Cortex of kidney (tissue), 1 donor: ENCODE measurements at places on chromosomes 2 and 18.

- no peak for DNase-seq
These were observed 76.4 kb downstream of the RHOB start for GRCh38 chr2:20523073-20523798.

DNA sequence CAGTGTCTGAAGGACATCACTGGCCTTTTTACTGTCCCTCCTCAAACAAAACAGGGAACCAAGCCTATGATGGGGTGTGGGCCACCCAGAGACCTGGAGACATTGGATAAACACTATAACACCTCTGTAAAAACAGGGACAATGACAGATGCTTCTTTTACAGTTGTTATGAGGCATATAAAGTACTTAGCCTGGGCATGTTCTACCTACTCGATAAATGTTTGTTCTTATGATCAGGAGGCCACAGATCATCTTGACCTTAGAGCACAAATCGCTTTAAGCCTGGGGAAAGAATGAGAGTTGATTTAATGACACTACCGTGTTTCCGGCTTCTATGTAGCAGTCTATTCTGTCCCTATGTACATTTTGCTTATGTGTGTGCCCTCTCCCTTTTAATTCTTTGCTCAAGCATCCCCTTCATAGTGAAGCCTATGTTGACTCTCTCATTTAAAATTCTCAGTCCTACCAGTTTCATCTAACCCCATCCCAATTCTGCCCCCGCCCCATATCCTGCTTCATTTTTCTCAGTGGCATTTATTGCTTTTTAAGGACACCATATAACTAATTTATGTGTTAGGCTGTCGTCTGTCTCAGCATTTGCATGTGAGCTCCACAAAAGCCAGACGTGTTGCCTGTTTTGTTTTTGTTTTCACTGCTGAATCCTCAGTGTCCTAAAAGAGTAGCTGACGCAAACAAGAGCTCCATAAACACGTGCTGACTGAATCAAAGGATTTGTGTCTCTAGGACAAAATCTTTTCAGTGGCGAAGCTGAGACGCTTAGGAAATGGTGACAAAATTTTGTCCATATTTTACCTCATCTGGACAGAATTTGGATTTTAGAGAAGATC lies 182.3 kb upstream of the ST6GAL2 start:
- DNase-seq, result no peak

DNA sequence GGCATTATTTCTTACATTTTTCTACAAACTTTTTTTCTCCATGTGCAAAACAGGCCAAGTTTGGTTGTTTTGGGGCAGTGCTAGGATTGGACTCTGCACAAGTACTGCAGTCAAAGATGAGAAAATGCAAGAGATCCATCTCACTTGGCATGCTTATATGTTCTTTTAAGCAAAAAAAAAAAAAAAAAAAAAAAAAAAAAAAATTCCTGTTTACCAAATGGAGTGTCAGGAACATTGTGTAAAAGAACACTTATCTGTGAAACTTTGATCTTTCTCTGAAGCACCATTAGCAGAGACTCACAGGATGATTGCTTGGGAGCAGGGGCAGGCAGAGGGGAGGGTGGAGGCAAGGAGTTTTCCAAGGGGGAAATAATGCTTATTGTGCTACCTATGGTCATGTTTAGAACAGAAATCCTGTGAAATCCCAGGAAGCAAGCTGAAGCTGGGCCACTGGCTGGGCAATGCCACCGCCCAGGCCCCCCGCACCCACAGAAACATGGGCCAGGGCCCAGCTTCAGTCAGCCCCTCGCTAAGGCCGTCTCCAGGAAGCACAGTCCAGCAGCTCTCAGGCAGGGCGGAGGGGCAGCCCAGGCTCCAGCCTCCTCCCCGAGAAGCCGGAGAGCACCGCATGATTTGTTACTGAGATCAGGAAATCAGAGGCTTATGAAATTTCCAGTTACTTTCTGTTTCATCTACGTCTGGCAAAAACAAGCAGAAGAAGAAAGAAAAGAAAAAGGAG lies 229.4 kb downstream of the ZNF516 start:
- no peak for DNase-seq

DNA sequence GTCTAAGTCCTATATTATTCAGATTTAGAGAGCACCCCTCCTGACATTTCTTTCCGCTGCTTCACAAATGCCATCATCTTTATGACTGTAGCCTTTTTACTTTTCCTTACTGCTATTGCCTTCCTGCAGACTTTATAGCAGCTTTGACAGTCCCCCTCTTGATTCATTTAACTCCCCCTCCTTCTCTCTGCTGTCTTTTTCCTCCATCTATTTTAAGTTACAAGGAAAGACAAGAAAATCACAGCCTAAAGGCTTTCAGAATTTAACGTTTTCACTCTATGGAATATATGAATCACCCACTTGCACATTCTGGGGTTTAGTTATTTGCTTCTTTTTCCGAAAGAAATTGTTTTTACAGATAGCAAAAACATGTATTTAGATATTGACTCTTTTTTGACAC lies 183.4 kb upstream of the SETBP1 start:
- DNase-seq, result no peak

GRCh38 chr18:32308493-32309120 lies 118.8 kb downstream of the MEP1B start:
- no peak for DNase-seq

DNA sequence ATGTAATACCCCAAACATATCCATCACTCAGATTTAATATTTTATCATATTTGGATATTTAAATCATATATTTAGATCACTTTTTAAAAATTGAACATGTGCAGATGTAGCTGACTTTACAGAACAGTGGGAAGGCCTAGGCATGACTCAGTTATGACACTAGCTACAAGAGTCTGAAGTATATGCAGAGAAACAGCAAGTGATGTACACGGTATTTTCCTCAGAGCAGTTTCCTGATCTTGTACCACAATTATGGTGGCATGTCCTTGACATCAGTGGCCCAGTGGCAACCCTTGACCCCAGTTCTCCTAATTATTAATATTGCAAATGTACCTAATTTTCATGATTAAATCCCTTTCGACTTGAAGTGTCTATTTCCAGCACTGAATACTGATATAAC lies 28.2 kb downstream of the CDKL4 start:
- DNase-seq, result no peak

- no peak for DNase-seq
These were observed 378.2 kb downstream of the BCL11A start for GRCh38 chr2:60175290-60175689.

DNA sequence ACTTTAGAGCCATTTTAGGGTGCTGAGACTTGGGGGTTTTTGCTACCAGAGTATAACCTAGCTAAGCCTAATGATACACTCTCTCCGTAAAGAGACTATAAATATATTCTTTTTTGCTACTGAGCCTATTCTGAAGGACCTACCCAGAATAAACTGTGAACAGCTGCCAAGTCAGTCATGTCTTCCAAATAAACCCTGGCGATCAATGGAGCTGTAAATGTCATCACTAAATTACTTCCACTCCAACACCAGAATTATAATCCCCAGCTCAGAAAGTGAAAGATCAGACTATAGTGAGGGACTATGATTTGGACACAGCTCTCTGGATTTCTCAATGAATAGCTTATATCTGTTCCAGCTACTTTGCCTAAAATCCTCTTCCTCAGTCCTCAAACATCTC lies 178.9 kb downstream of the METTL4 start:
- DNase-seq, result no peak

- DNase-seq, result no peak
These were observed 11.8 kb upstream of the ATOH8 start for GRCh38 chr2:85741833-85742455.

- no peak for DNase-seq
These were observed 110.2 kb downstream of the MDH1 start for GRCh38 chr2:63698786-63699548.

DNA sequence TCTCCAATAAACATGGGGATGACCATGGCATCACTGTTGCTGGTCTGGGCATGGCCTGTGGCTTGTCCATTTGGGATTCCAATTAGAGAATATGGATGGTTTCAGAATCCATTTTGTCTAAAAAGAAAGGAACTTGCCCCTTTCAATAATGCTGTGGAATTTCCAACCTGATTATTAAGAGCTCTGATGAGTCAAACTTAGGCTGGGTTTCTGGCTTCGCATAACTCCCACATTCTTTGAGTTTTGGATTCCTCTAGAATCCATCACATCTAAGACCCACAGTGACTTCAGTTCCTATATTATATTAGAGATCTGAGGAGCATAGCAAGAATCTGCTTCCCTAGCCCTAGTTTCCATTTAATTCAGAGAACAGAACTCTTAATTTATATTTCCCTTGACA lies 531.5 kb downstream of the TNS1 start:
- no peak for DNase-seq

- no peak for DNase-seq
These were observed 121.8 kb upstream of the SMAD7 start for GRCh38 chr18:49072524-49072934.

DNA sequence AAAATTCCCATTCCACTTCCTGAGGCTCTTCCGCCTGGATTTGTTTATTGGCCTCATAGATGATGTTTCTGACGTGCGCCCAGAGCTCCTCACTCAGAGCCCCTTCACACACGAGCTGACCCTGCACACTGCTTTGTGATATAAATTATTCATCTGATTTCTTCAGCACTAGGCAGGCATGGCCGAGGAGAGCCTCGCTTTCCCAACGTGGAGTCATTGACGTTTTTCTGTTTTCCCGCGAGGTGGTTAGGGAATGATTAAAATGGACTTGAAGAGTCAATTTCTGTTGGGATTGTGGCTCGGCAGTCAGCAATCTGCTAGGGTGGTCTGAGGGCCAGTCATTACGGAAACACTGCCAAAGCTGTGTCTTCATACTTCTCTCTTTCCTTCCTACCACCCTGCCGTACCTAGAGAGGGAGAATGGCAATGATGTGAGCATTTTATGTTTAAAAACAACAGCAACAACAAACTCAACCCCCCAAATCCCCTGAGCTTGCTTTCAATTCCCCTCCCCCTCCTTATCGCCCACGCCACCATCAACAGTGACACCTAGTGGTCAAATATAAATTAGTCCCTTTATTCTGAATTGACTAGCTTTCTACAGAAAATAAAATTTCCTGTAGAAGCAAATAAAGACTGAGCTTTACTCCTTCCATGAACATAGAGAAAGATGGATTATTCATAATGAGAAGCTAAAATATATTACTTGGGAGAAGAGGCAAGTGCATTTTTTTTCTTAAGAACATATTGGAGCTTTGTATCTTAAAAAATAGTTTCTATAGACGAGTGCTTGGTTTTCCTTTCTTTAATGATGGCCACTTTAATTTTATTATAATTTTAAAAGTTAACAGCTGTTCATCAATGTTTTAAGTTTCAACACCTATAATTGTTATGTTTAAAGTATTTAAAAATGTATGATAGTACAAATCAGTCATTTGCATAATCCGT lies 285.1 kb downstream of the MTX2 start:
- no peak for DNase-seq

GRCh38 chr2:86420913-86421312 lies 20.3 kb upstream of the KDM3A start:
- no peak for DNase-seq

DNA sequence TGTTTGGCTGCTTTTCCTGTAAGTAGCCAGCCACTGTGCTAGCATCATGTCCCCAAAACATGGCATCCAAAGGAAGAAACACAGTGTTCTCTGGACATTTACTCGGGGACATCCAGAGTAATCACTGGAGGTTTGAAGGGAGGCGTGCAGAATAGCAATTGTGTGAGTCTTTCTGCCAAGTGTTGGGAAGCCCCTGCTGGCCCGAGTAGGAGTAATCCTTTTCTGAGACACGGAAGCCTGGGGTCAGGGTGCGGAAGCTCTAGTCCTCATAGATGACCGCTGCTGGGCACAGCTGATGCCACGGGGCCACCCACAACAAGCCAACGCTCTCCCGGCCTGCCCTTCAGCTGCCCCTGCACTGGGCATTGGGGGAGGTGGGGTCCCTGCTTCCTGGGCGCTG lies 24.8 kb upstream of the HDAC4 start:
- DNase-seq, result no peak

- DNase-seq, result no peak
These were observed 368.2 kb downstream of the EPHA4 start for GRCh38 chr2:221203856-221204255.

- DNase-seq, result no peak
These were observed 467.3 kb upstream of the ETAA1 start for GRCh38 chr2:66929632-66930338.
